Endothelial cell (in vitro differentiated cells): ENCODE measurements at places on chromosomes 12 and 14.
A peak's percentile ranks its signal among the peaks of the same experiment; 100 is the strongest.

GRCh38 chr12:116637589-116638150 lies 78.5 kb downstream of the MAP1LC3B2 start:
- no peak for DNase-seq

DNA sequence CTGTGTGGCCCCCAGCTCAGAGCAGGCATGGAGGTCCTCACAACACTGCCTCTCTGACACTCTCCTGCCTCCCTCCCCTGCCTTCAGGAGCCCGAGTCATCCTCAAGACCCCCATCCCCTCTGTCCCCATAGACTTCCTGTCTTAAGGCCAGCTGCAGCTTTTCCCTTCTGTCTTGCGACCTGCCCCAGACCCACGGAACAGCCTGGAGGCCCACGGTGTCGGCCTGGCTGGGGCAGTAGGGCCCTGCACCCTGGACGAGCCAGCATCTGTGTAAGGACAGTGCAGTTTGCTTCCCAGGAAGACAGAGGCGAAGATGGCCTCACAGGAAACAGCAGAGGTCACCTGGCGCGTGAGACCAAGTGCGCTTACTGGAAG lies 9.7 kb downstream of the TEDC1 start:
- DNase-seq, result no peak

GRCh38 chr12:130818635-130819576 lies 20.1 kb downstream of the STX2 start:
- DNase-seq, result peak; percentile 88

GRCh38 chr12:51377099-51377984 lies 13.9 kb downstream of the GALNT6 start:
- DNase-seq, result no peak

DNA sequence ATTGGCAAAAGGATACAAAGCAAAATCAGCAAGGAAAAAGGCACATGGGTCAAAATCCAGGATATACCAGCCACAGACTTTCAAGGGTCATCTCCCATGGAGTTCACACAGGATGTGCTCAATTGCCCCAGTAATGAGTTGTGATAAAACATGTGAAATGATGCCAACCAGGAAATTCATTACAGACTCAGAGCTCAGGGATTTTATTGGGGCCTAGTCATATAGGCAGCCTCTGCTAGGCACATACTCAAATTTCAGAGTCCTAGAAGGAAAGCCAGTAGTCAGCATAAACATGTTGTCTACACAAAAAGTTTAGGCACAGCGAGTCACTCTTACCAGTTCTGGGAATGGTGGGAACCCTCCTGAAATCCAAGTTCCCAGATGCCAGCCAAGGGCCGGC lies 64.4 kb upstream of the OSBPL8 start:
- no peak for DNase-seq

DNA sequence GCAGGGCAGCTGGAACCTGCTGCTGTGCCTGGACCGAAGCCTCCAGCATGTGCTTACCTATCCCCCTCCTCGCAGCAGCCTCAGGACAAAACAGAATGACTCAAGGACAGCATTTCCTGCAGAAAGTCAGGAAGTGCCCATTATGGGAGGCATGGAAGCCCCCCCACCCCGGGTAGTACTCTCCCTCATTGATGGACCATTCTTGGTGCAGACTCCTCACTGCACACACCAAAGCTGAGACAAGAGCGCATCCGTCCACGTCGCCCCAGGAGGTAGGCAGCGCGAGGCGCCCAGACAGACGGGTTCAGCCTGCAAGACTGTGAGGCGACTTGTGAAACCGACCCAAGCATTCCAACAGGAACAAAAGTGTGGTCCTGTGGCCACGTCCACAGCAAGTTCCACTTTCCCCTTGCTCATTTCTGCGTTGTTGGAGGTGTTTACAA lies 243.9 kb upstream of the ATXN7L3B start:
- no peak for DNase-seq

DNA sequence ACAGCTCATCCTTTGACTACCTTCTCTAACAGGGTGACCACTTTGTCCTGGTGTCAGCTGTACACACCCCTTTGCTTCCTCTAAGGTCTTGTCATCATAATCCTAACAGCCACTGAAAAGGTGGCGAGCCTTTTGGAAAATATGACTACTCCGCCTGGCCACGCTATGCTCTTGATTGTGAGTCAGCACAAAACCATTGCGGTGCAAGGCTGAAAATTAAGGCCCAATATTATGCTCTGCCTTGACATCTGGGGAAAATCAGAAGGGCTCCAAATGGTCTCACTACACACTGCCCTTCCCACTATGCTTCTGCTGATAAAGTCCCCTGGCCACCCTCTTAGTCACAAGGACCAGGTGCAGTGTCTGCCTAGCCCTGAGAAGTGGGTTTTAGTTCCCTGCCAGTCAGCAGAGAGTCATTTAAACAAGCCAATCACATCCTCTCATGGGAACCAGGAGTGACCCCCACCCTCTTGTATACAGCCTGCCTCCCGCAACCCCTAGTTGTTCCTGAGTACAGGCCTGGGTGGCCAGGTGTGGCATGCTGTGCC lies 34.3 kb downstream of the FGD6 start:
- no peak for DNase-seq

DNA sequence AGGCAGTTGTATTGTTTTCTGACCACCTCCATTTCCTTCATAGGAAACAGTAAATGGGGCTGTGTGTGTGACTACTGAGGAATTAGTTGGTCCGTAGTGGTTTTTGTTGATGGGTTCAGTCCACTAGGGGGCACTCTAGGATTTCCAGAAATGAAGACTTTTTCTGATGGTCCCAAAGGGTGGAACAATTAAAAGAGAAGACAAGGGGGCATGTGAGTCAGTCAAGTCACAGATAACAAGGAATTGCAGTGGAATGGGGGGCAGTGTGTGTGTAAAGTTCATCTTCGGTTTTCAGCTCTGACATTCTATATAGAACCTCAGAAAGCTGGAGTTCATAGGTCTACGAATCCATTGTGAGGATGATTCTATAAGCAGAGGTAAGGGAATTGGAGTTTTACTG lies 186.6 kb upstream of the OR4E1 start:
- peak; percentile 18 for DNase-seq

GRCh38 chr14:58243790-58244555 lies 670 bp upstream of the PSMA3 start:
- no peak for DNase-seq

GRCh38 chr12:29066011-29066588 lies 83.0 kb upstream of the FAR2 start:
- DNase-seq, result no peak

- DNase-seq, result peak; percentile 36
Measured at GRCh38 chr12:50314636-50315312, 31.5 kb upstream of the LIMA1 start.

DNA sequence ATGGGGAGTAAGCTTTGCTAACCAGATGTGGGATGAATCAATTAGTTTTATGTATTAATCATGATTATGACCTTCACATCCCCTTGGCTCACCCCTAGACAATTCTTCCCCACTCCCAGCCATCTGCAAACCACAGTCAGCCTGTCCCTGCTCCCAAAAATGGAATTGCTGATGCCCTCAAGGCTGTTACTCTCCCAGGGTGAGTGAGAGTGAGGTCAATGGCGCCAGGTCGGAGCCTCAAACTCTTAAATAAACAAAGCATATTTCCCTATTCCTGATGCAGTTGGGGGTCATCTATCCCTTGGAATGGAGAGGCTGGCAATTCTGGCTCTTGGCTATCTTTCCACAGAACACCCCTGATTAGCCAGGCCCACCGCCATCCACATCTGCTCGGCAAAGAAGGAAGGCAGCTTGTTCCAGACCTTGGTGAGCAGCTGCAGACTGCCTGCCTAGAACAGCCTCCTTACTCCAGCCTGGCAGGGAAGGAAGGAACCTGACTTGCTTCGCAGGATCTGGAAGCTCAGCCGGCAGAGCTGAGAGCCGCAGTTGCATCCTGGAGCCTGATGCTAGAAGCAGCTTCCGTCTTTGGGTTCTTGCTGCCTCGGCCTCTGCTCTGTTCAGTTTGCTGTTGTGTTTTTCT lies 57.0 kb downstream of the SMUG1 start:
- DNase-seq, result peak; percentile 27

DNA sequence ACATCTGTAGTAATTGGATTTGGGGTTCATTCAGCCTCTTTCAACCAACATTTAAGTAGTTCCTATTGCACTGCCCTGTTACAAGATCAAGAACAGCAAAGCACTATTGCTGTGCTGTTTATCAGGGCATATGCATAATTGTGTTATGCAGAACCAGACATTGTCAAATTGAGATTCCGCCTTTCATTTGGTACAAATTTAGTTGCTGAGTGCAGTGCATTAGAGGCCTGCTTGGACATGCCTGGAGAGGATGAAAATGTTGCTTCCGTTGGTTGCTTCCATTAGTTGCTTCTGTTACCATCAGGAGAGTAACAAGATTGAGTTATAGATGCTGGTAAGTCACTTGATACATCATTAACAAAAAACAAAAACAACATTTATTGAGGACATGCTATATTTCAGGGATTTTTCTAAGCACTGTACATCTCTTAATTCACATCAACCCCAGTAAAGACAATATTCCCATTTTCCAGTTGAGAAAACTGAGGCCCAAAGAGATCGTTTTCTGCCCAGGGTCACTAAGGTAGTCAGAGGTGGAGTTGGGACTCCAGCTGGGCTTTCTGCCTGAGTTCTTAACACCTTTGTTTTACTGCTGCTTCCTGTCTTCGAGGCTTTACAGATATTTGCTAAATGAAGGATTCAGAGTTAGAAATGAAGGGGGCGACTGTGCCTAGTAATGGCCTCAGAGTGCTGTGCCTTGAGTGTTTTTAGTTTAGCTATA lies 79.3 kb downstream of the PPP2R5C start:
- no peak for DNase-seq

DNA sequence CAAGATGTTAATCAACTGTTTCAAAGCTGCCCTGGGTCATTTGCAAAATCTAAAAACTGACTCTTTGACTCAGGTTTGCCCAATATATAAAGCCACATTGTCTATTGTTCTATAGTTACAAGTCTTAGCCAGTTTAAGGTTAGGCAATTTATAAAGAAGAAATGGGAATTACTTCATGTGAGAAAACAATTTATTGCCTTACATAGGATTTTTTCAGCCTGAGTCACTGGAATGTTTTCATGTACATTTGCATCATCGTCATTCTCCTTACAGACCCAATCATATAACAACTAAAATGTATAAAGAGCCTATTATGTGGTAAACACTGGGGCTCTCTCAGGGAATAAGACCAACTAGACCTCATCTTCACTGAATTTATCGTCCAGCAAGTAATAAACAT lies 100.3 kb upstream of the PLEKHG7 start:
- DNase-seq, result no peak

- no peak for DNase-seq
Measured at GRCh38 chr14:61451891-61452400, 130.6 kb downstream of the PRKCH start.

GRCh38 chr12:57006809-57007475 lies 596 bp upstream of the ZBTB39 start:
- no peak for DNase-seq

DNA sequence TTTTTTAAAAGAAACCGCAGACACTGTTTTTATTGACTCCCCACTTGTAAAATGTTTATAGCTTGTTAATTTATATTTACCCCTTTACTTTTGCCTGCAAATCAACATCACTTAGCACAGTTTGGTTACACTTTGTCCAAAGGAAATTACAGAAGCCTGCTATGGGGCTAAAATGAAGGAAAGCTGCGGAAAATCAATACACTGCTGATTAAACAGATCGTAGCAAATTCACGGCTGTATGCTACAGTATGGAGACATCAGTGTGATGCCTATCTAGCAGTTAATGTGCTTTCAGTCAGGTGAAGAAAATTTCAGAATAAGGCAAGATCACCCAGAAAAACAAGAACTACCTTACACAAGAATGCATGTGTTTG lies 110.0 kb downstream of the FOXG1 start:
- DNase-seq, result no peak

GRCh38 chr12:11780521-11781101 lies 131.1 kb downstream of the ETV6 start:
- no peak for DNase-seq

DNA sequence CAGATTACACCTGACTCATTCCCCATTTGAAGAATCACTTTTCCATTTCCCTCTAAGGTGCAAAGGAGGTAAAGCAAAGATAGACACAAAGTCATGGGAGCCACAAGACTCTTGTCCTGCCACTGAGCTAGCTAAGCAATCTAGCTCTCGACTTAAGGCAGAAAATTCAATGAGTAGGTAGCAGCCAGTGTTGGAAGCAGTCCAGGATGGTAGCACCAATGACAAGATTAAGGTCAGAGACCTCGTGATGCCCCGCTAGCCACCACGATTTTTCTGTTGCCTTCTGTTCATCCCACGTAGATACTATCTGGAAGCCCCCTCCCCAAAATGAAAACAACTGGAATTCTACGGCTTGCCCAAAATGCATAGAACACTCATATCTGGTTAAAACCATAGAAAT lies 1.4 kb downstream of the VAMP1 start:
- no peak for DNase-seq

- DNase-seq, result no peak
Measured at GRCh38 chr12:14775636-14775980, 27.7 kb downstream of the WBP11 start.

- DNase-seq, result no peak
Measured at GRCh38 chr14:93937519-93937918, 10.4 kb downstream of the FAM181A start.

DNA sequence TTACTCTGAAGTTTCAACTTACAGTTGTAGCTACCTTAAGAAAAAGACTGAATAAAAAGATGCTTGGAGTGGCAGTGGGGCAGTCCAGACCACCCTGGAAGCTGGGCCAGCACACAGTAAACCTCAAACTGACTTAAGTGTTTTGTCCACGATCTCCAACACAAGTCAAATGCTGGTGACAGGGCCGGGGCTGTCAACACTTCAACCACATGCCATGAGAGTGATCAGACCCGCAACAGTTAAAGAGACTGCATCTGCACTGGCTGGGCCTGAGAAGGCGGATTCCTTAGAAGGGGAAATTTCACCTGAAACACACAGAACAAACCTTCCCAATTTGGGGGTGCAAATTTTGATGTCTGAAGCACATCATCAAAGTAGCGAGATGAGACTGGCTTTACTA lies 223.5 kb upstream of the CAND1 start:
- no peak for DNase-seq

DNA sequence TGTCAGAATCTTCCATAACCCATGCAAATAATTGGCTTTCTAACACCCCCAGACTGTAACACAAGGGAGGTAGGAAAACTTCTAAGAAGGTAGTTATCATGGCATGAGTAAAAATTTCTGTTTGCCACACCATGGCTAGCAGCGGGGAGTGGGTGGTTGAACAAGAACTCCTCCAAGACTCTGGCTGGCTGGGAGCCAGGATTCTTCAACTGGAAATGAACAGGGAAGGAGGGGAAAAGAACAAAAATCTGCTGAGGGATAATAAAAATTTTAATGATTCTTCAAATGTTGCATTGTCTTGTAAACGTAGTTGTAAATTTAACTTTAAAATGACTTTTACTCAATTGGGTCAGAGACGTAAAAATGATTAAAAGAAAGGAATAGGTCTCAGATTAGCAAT lies 78.9 kb downstream of the AKAP6 start:
- DNase-seq, result no peak
